ENCODE measurements at places on chromosomes 3 and 15.

- no peak for DNase-seq
These were observed 215.4 kb downstream of the ADAMTSL3 start for GRCh38 chr15:83869341-83869740.

DNA sequence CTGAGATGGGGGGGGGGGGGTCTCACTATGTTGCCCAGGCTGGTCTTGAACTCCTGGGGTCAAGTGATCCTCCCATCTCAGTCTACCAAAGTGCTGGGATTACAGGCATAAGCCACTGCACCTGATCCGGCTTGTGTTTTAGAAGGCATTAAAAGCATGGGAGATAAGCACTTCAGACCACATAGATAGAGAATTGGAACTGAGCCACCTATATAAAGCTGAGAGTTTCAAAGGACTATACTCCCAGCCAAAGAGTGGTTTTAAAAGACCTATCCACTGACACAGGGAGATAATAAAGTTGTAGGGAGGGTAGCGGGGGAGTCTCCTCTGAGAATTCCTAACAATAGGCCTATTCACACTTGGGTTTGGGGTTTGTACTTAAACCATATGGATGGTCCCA lies 34.8 kb downstream of the DENND4A start:
- no peak for DNase-seq

DNA sequence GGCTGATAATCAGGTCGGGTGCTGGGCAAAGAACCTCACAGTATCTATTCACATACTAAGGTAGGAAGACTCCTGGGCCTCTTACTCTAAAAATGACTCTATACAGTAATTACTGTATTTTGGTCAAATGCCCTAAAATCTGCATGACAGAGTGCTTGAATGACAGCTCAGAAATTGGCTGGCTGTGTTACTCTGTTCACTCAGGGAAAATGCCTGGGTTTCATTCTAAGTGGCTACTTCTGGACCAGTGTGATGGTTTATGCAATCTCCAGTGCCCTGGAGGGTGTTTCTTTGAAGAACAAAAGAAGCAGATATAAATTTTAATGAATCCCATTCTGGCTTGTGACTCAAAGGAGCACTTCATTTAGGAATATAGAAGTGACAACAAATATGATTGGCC lies 2.2 kb downstream of the GABRR3 start:
- DNase-seq, result no peak

GRCh38 chr3:43434431-43434830 lies 148.1 kb downstream of the SNRK start:
- no peak for DNase-seq

DNA sequence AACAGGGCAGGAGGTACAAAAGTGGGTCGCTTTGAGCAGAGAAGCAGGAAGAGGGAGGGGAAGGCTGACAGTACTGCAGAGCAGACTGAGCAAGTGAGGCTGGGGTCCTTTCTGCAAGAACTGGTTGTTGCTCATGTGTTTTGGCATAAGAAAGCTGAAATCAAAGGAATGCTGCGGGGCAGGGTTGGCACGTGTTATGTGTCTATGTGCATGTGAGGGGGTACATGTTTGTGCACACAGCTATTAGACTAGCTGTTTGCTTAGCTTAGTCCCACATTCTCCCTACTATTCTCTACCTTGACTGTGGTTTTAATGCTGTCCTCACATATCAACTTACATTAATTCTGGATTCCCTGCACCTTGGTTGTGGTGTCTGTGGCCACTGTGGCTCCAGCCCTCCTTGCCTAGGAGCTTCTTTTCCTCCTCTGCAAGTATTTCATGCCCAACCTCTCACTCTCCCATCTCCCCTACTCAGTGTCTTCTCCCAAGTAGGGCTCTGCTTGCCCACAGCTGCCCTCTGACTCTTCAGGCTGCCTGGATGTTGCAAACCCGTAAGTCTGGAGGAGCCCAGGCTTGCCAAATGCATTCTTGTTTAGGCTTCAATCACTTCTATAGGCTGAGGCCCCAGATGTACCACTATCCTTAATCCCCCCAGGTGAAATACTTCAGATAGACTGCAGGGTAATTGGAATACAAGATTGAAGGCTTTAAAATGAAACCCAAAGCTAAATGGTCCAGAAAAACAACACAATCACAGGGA lies 4.8 kb downstream of the TAGLN3 start:
- no peak for DNase-seq

DNA sequence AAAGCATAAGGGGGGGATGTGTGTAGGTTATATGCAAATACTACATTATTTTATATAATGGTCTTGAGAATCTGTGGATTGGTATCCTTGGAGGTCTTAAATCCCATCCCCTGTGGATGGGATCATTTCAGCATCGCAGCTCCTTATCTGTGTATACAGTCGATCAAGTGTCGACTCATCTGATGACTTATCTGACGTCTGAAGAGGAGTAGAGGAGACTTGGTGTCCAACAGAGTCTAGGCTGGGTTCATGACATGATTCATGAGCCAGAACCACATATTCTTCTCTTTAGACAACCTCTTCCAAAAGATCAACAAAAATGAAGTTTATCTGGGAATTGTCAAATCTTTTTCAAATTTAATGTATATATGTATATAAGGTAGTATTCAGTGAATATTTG lies 220.7 kb downstream of the NR2F2 start:
- no peak for DNase-seq

GRCh38 chr15:48751595-48751994 lies 59.3 kb downstream of the CEP152 start:
- no peak for DNase-seq

DNA sequence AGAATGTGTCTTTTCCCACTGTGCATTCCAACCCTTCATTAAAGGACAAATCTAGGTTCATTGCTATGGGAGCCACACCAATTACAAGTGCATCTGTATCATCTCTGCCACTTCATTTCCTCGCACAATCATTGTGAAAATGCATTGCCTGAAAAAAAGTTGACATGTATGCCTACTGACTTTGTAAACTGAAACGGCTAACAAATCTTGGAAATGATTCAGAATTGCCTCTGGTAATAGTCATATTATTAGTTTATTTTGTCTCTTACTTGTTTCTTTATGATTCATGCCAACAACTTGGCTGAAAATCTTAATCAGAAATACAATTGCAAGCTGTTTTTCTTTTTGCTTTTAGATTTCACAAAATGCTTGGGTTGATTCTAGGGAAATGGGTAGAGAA lies 497.1 kb downstream of the ZIC1 start:
- DNase-seq, result no peak

GRCh38 chr3:46410669-46411068 lies 3.6 kb downstream of the CCRL2 start:
- no peak for DNase-seq

- DNase-seq, result no peak
These were observed 42.6 kb upstream of the MBNL1 start for GRCh38 chr3:152226176-152226575.

DNA sequence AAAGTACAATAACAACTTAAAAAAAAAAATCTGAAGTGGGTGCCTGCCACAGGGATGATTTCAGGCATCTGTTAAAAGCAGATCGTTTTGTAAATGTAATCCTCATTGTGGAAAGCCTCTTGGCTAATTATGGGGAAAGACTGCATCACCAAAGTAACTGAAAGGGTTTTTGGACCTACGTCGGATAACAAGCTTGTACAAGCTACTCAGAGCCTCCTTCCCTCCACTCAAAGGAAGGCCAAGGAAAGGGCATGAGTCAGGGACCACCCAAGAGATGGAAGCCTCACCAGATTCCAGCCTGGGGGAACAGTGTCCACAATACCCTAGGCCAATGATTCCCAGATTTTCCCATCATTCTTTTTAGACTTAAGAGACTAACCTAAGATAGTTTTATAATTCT lies 84.3 kb downstream of the ATP1B3 start:
- DNase-seq, result no peak

GRCh38 chr3:181691901-181692300 lies 19.8 kb upstream of the SOX2 start:
- DNase-seq, result no peak

- DNase-seq, result no peak
These were observed 121.7 kb downstream of the LIPC start for GRCh38 chr15:58553365-58553918.

DNA sequence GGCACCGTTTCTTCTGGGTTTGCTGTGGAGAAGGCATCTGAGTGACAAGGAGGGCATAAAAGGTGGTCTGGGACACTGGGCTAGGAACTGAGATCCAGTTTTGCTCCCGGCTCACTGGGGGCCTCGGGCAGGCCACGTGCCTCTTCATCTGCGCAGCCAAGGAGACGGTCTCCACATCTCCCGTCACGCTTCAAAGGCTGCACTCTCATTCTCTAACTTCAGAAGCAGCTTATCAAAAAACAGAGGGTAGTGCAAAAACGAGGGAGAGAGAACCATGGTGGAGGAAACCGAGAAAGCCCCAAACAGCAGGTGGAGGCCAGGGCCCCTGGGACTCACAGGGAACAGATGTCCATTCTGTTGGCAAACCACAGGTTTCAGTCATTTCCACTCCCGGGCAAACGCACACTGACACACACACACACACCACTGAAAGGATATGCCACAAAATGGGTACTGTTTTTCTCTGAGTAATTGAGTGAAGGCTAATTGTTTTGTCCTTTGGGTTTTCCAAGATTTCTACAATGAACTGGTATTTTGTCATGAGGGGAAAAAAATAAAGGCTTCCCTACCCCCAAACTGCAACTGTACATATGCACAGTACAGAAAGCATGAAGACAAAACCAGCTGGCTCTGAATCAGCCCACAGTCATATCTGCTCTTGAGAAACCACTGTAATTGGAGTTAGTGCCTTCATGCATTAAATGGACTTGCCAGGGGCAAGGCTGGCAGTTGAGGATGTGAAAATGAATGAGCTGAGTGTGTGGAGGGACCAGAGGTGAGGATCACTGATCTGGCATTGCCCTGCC lies 71.9 kb downstream of the MGLL start:
- no peak for DNase-seq

DNA sequence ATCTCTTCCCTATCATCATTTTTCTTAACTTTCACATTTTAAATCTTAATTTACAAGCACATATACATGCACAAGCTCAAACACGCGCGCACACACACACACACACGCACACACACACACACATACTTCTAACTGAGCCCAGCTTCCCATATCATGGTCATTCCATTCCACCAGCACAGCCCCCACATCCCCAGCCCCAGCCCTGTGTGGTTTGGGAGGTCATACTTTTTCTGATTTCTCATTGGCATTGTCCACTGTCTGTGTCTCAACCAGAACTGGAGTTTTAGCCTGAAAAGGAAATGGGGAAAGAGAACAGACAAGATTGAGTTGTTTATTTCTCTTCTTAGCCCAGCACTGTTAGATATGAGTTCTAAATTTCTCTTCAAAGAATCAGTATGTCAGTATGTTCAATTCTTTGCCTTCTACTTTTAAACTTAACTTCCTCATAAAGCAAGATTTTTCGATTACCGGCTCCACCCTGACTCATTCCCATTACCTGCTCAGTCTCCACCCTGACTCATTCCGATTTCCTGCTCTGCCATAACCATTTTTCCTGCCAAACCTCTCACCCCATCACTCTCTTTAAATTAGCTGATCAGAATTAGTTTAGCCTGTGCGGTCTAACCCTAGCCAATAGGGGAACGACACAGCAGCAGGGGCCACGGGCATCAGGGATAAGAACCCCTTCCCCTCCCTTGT lies 6.4 kb downstream of the IQCF1 start:
- no peak for DNase-seq

- no peak for DNase-seq
These were observed 2.8 kb upstream of the GP5 start for GRCh38 chr3:194401868-194402329.

DNA sequence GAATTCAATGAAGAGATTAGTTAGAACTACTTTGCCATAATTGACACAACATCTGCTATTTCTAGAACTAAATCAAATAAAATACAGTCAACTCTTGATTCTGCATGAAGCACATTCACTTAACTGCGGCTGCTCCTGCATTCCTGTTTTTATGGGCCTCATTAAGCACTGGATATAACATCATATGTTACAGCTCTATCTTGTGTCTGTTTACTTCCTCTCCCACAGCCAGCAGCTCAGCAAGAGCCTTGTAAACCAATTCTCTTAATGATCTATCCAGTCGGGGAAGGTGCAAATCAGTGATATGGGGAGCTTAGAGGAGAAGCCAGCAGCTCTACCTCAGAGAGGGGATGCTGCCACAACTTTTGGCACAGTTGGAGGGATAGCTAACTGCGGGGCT lies 329.2 kb downstream of the ARRDC4 start:
- DNase-seq, result no peak

- no peak for DNase-seq
These were observed 19.8 kb downstream of the PRR23E start for GRCh38 chr3:127212711-127213110.

GRCh38 chr3:4778119-4778518 lies 201.1 kb upstream of the BHLHE40 start:
- DNase-seq, result no peak

GRCh38 chr3:119239206-119239820 lies 1.4 kb downstream of the B4GALT4 start:
- no peak for DNase-seq

DNA sequence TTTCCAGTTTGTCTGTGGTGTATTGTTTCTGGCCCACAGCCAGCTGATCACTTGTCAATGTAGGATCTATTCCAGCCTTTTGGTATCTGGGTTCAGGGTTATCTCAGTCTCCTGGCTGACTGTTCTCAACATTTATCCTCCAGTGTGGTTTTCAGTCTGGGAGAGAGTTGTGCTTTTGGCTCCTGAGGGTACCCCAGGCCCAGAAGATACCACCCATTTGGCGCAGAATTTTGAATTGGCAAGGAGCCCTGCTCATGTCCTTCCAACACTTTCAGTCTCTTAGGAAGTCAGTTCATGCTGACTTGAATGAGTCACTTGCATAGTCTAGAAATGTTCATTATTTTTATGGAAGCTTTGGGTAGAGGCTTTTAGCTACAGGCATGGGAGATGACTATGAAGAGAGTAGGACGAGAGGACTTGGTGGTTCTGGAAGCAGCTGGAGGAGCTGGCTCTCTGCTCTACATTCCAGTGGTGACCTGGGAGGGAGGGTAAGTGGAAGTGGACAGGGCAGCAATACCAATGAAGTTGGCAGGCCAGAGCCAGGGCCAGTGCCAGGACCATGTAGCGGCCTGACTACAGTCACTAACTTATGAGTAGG lies 7.2 kb downstream of the POLR2H start:
- no peak for DNase-seq

- no peak for DNase-seq
These were observed 67.6 kb downstream of the DCLK3 start for GRCh38 chr3:36696799-36697198.

DNA sequence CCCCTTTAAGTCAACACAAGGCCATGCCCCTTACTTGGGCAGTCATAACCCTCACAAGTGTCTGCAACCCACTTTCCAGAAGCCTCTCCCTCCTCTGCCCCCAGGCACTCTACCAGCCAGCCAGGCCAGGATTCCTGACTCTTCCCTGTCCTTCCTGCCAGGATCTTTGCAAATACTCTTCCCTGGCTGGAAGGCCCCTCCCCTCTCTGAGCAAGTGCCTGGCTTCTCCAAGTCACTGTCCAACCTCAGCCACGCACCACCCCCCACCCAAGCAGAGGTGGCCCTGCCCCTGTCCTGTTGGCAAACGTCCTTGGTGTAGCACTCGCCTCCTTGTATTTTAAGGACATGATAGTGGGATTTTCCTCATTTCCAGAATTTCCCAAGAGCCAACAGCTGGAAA lies 54.7 kb upstream of the USP3 start:
- no peak for DNase-seq

All from NCI-H1105 treated with DMSO at 0.1 percent for 48 hours (cell line).